NCI-H446 treated with DMSO at 0.1 percent for 48 hours (cell line): ENCODE measurements at places on chromosomes 16 and 17.

GRCh38 chr17:44024271-44024663 lies 9.5 kb upstream of the TMEM101 start:
- peak; percentile 61 for DNase-seq

DNA sequence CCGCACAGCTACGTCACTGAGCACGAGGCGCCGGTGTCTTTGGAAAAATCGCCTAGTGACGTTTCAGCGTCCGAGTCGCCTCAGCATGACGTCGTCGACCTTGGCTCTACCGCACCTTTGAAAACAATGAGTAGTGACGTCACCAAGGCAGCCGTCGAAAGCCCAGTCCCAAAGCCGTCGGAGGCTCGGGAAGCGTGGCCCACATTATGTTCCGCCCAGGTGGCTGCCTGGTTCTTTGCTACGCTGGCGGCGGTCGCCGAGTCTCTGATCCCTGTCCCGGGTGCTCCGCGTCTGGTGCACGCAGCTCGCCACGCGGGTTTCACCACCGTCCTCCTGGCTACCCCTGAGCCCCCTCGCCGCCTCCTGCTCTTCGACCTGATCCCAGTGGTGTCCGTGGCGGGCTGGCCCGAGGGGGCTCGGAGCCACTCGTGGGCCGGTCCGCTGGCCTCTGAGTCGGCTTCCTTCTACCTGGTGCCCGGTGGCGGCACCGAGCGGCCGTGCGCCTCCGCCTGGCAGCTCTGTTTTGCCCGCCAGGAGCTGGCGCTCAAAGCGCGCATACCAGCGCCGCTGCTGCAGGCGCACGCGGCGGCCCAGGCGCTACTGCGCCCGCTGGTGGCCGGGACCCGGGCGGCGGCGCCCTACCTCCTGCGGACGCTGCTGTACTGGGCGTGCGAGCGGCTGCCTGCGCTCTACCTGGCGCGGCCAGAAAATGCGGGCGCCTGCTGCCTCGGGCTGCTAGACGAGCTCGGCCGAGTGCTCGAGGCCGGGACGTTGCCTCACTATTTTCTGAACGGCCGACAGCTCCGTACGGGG lies 1.5 kb downstream of the TMEM102 start:
- peak; percentile 42 for DNase-seq

- DNase-seq = no peak
Measured at GRCh38 chr16:70427786-70428177, 11.1 kb downstream of the ST3GAL2 start.

GRCh38 chr17:33973491-33973890 lies 281.6 kb upstream of the CCL2 start:
- DNase-seq = no peak

DNA sequence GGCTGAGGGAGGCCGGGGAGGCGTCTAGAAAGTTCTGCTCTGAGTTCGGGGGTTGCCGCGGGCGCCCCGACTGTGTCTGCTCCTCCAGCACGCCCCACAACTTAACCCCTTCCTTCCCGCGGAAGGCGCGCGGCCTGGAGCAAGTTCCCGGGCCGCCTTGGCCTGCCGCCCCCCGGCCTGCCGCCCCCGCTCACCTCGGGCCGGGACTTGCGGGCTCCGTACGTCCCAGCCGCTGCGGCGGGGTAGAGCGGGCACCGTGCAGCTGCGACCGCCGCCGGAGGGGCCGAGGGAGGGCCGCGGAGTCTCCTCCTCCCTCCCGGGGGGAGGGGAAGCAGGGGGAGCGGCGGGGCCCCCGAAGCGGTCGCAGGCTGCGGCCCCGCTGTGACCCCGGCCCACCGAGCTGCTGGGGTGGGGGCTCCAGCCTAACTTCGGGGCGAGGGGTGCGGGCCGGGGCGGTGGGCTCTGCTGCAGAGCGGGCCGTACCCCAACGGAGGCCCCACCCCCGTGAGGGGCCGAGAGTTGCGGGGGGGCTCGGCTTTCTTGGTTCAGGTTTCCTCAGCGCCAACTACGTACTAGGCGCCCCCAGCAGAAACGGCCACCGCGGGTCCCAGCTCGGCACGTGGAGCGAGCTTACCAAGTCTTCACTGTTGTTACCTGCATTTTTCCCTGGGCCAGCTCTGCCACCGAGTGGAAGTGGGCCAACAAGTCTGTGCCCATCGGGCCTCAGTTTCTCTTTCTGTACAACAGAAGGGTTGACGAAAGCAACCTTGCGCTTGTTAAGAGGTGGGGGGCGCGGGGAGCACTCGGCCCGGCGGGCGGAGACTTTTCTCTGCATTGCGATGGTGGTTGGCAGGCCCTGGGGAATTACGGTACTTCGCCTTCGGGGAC lies at the start of gene CCDC102A:
Gene CCDC102A (minus strand): TSS at position 266 of the 888 bp plus-strand sequence. CDS start 7,394 bp downstream, outside the sequence.
- DNase-seq = no peak

- no peak for DNase-seq
Measured at GRCh38 chr16:66735891-66736290, 15.5 kb downstream of the DYNC1LI2 start.

- DNase-seq = no peak
Measured at GRCh38 chr17:67262435-67263117, 17.6 kb upstream of the HELZ start.

DNA sequence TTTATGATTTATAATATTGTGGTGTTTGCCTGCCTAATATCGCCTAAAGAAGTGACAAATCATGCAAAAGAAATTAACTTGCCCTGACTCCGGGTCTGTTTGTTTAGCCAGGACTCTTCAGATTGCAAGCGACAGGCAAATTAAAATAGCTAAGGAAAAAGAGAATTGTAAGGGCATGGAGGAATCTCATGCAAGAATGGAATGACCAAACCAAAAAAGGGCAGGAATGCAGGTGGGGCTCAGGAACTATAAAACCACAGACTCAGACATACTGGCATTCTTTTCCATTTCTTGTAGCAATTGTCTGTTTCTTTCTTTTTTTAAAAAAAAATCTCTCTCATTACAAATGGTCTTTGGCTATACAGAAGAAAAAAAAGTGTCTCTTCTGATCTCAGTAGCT lies 188.1 kb upstream of the XYLT1 start:
- DNase-seq = no peak

- no peak for DNase-seq
Measured at GRCh38 chr17:2181206-2181896, 122.2 kb downstream of the SMG6 start.

DNA sequence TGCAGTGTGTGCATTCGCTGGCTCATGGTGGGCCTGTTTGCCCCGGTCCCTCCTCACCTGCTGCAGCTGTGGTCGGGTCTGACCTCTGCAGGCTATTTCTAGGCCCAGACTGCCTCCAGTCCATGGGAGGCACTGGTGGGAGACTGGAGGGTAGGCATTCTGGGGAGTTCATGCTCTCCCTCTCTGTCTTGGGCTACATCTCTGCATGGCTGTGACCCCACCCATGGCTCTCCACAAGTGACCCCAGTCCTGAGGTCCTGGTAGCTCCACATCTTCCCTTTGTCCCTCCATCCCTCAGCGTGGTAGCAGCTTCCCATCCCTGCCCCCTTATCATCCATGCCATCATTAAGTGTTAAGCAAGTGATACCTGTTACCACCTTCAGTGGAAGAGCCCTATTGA lies 107.8 kb upstream of the SEC14L1 start:
- DNase-seq = no peak

- DNase-seq = no peak
Measured at GRCh38 chr16:67342616-67343015, 16.0 kb downstream of the LRRC36 start.

DNA sequence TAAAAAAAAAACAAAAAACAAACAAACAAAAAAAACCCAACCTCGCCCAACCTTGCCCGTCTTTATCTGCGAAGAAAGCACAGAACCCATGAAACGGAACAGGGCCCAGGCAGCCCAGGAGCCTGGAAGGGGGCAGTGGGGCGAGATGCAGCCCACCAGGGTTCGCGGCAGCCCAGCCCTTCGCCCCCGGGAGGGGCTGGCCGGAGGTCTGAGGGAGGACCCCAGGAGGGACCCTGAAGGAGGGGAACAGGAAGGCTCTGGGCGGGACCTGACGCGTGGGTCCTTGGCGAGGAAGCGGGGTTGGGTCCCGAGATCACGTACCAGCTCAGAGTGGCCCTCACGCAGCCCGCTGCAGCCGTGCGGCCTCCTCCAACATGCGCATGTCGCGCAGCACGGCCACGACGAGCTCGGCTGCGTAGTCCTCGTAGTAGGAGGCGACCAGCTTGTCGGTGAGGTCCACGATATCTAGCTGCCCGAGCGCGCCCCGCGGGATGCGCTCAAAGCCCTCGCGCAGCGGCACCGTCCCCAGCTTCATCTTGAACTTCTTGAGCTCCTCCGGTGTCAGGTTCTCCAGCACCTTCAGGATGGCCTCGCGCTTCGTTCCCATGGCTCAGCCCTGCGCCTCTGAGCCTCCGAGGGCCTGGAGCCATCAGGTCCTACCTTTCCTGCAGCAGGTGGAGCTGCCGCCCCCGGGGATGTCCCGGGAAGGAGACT lies at the start of gene PYDC1:
Gene PYDC1 (minus strand): TSS at position 714 of the 714 bp plus-strand sequence. CDS start 107 bp downstream, at position 607.
- DNase-seq = no peak

- no peak for DNase-seq
Measured at GRCh38 chr16:80852261-80852872, 48.0 kb upstream of the CDYL2 start.

GRCh38 chr17:8225813-8226535 lies 15.6 kb upstream of the AURKB start:
- no peak for DNase-seq

GRCh38 chr16:53372992-53373871 lies 61.0 kb upstream of the RBL2 start:
- DNase-seq = no peak

DNA sequence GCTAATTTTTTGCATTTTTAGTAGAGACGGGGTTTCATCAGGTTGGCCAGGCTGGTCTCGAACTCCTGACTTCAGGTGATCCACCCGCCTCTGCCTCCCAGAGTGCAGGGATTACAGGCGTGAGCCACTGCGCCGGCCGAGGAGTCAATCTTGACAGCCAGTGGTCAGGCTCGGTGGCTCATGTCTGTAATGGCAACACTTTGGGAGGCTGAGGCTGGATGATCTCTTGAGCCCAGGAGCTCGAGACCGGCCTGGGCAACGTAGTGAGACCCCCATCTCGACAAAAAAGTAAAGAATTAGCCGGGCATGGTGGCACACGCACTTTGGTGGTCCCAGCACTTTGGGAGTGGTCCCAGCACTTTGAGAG lies 608 bp upstream of the PGS1 start:
- no peak for DNase-seq

DNA sequence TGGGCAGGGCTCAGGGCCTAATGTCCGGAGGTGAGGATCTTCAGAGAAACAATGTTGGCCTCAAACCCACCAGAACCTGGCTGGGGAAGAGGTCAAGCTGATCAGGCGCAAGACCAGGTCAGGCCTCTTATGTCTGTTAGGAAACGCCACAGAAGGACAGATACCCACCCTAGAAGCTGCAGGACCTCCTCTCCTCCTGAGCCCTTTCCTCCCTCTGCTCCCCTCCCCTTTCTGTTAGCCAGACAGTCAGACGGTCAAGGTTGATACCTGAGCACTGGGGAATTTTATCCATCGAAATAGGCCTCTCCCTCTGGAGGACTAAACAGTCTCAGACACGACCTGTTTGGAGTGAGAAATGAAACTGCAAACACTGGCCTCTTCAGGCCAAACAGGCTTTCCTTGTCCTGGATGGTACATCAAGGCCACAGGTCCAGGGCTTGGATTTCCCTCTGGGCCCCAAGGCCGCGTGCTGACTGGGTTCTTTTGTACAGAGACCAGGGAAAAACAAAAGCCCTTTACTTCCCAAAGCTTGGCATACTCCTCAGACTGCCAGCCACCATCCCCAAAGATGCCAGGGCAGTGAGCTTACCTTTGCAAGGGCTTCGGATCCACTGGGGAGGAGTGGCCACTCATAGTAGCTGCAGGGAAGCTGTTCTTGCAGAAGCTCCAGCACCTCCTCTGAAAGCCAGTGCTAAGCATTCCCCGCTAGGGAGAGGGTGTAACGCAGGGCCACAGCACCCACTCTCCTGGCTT lies 135.8 kb downstream of the CCDC182 start:
- no peak for DNase-seq

DNA sequence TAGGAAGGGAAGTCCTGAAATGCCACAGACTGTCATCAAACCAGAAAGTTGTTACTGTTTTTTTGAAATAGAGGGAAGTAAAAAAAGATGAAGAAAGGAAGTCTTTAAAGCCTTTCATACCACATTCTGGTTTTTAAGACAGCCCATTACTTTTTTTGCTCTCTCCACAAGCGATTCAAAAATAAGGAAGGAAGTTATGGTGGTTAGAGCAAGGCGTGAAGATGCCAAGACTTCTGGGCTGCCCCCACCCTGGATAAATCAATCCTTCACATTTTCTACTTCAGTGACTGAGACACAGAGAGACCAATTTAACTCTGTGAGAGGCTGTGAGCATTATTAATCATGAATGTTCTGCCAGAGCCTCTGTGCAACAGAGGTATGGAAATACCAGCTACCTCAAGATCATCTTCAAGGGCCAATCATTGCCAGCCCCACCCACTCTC lies 82.3 kb upstream of the BCAR1 start:
- DNase-seq = no peak

DNA sequence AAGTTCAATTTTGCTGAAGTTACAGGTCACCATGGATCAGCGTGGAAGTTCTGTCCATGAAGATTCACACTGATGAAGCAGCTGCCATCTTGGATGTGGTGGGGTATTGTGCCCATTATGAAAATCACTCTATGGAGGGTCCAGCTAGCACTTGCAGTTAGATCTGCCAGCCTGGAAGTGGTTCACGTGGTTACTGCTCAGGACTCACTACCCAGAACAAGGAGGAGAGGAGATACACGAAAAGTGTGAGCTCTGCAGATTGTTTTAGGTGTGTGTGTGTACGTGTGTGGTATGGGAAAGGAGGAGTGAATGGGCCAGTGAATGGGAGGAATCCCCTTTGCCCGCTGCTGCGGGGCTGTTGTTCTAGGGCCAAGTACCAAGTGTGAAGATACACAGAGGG lies 333.4 kb downstream of the MAF start:
- DNase-seq = no peak

GRCh38 chr16:52492789-52493357 lies 54.1 kb downstream of the TOX3 start:
- no peak for DNase-seq

- peak; percentile 97 for DNase-seq
Measured at GRCh38 chr17:45073414-45074070, 12.4 kb downstream of the NMT1 start.

DNA sequence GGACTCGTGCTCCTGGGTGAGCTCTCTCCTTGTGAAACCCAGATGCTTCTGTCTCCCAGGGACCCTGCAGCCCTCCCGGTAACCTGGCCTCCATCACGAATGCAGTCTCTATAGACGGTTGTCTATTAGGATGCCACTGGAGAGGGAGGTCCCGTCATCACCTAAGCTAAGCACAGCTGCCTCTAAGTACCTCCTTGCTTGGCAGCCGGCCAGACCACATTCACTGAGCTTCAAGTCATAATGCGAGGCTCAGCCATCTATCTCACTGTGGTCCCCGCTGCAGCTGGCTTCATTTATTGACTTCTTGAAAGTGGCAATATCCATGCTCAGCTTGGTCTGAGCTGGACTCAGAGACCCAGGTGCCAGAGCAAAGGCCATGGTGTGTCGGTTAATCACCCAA lies 74.5 kb upstream of the HSBP1 start:
- DNase-seq = no peak

DNA sequence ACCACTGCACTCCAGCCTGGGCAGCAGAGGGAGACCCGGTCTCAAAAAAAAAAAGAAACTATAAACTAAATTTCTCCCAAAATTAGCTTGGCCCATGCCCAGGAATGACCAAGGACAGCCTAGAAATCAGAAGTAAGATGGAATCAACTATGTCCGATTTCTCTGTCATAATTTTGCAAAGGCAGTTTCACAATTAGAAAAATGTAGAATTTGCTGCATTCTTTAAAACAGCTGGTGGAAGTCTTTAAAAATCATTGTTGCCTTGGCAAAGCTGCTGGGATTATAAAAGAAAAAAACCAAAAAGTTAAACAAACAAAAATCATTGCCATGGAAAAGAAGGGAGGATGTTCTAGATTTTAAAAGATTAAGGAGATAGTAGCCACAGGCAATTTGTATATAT lies 32.4 kb downstream of the WWP2 start:
- no peak for DNase-seq

GRCh38 chr17:44557651-44558285 lies 484 bp downstream of the FZD2 start:
- DNase-seq = no peak
